ENCODE measurements at places on chromosomes 16 and 17. TPM values are rescaled to one million over a fixed set of nuclear protein-coding genes. Genes with fewer than 3 reads are reported as not detected.

- no peak for DNase-seq
- H3K4me3 ChIP-seq, result no peak overlapping the region
- H3K27ac ChIP-seq, result no peak overlapping the region
- H3K4me1 ChIP-seq, result peaks cover 3% of the 10 kb centered on the region
These were observed 264.7 kb downstream of the PARN start for GRCh38 chr16:14365200-14365851.

TBX21 gene
- not detected for total RNA-seq

TPSG1 gene
- total RNA-seq, result not detected

ECI1 gene
- total RNA-seq, result 10.9 TPM

ITGAD gene
- not detected for total RNA-seq

All from ascending aorta (tissue), 2 donors.